Stimulated activated CD4-positive, alpha-beta T cell treated with anti-CD3 and anti-CD28 coated beads, Interleukin-12 subunit alpha, Interleukin-12 subunit beta, amount 100 ng/mL, for 48 hours (primary cell): ENCODE measurements at places on chromosomes 3 and 15.

DNA sequence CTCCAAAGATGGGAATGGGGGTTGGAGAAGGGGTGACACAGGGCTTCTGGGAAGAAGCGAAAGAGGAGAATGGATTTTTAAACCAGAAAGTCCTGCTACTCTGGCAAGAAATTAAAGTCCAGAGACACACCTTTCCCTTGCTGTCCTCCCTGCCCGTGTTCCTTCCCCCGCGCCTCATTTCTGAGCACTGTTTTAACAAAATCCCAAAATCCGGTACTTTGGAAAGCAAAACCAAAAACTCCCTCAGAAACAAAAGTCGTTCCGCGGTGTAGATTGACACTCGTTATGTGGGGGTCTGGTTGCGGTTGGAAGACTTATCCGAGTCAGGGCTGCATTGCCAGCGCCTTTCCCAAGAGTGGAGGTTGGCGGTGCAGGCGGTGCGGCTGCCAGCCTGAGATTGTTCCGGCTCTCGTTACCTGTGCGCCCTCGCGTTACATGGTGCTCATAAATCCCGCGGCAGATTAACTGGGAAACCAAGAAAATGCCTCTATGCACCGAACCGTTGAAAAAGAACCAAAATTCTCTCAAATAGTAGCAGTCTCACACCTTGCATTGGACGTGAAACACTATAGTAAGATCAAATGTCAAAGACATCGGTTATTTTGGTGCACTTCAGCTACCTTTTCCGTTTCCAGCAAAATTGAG, 217.7 kb downstream of the MEIS2 start:
- no peak for DNase-seq

DNA sequence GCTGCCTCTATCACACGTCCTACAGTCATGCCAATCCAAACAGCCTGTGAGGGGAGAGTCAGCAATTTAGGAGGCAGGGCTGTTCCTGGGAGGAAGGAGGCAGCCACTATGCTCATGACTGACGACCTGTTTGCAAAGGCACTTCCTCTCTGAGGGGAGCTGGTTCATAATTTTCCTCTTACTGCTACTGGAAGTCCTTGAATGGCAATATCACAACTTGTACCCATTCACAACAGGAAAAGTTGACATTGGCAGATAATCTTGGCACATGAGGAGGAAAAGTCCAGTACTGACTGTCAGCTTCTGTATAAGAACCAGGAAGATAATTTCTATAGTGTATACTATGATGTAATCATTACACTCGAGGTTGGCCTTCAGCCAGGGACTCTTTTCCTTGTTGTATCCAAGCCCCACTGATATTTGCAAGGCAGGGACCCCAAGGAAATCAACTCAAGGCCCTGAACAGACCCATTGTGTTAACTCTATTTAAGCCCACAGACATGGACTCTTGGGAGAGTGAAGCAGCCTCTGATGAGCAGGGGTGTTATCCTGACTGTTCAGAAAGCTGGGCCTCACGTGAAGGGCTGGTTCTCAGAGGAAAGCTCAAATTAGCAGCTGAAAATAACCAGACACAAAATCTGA, 267.3 kb upstream of the ADAMTS9 start:
- DNase-seq = no peak

GRCh38 chr15:30953731-30954378, 37.6 kb downstream of the MTMR10 start:
- peak; percentile 3 for DNase-seq

DNA sequence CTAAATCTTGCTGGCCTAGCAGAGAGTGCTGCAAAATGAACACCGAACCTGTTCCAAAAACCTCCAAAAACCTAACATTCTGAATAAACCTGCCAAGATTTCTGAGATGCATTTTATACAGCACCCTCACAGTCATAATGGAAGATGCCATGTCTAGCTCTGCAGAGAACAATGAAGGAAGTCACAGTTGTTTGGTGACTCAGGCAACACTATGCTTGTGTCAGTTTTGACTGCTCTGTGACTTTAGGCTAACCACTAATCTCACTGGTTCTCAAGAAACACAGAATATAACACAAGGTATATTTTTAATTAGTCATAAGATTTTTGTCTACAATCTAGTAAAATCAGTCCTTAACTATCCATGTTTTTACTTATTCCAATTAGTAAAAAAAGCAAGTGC, 606.6 kb downstream of the TBL1XR1 start:
- no peak for DNase-seq

DNA sequence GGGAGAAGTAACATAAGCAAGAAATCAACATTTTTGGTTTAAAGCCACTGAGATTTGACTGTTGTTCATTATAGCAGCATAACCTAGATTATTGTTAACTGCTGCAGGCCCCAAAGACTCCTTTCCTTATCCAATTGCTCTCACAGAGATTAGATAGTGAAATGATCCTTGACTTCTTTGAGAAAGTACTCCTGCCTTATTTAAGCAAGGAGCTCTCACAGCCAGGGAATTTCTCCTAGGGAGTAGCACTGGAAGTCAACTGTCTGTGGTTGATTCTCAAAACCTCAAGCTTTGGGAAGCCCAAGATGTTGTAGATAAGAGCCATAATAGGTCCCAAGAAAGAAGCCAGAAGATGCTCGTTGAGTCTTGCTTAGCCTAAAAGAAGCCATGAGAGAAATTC, 151.8 kb upstream of the TSC22D2 start:
- no peak for DNase-seq

DNA sequence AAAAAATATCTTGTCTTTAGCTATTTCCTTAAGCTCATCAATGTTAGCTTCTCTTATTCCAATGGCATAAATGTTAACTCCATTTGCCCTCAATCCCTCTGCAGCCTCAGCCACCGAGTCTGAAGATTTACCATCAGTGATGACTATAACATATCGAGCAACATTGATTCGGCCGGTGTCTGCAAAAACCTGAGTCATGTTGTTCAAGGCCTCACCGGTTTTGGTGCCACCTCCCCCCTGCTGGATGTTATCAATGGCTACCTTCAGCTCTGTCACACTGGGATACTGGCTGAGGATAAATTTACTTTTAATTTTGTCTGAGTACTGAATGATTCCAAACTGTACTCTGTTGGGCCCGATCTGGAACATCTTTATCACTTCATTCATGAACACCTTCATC, 41.0 kb upstream of the CAPN7 start:
- no peak for DNase-seq

DNA sequence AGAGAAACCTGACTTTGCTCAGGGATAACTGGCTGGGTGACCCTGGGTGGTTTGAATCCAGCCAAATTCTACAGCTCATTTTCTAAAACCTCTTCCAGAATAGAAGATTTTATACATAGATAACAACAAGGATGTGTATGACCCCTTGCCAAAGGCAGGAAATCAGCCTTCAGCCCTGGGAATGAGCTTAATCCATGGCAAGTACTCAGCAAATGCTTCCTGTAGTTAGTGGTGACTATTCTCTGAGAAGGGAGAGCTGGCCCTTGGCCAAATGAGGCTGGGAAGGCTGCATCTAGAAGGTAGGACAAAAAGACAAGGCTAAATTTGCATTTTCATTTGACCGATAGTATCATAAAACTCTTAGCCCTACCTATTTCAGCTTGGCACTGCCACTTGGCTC, 4.6 kb upstream of the HACD3 start:
- DNase-seq = no peak

DNA sequence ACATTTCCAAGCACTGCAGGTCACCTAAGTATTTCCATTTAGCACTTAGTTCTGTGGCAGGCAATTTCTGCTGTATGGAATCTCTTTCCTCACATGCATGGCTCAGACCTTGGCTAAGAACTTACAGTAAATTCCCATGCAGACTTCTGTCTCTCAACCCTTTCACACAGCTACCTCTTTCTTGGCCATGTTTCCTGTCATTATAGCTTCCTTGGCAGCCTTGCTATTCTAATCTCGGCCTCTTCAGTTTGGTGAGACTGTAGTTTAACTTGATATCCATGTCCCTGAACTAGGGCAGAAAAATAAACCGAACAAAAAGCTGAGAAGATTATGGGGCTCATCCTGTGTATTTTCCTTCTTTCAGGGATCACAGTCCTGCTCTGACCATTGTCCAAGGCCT, 96.0 kb downstream of the SPATA16 start:
- DNase-seq = no peak

DNA sequence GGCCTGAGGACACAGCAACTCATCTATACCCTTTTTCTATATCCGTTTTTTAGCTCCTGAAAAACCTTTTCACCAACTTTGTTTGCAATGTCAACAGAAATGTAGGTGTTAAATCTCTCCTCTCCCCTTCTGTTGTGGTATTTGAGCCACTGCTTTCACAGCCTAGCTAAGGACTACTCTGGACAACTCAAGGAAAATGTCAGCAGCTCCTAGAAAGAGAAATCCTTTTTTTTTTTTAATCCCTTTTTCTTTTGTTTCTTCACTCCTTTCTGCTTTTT, 176.6 kb downstream of the KLHL25 start:
- DNase-seq = no peak

DNA sequence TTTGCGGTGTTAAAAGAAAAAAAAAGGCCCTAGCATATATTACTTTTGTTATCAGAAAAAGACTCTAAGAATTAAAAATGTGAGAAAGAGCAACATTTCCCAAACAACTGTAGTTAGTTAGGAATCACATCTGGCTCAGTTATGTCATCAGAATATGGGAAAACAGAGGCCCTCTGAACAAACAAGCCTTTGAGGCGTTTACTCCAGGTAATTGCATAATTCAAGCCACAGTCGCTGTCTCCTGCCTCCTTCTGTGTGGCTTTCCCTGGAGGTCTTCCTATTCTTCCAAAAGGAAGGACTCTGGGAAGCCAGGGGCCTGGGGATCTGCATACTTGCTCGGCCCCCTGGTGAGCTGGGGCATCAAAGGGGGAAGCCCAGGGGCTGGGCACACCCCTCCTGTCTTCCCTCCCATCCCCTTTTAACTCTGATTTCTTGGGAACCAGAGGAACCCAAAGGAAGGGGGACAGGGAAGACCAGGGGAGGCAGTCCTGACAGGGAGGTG, 3.7 kb upstream of the FAM107A start:
- no peak for DNase-seq

- no peak for DNase-seq
These were observed 232.5 kb upstream of the ST8SIA2 start for GRCh38 chr15:92161039-92161670.

- no peak for DNase-seq
These were observed 208.3 kb upstream of the SLITRK3 start for GRCh38 chr3:165404357-165405027.

DNA sequence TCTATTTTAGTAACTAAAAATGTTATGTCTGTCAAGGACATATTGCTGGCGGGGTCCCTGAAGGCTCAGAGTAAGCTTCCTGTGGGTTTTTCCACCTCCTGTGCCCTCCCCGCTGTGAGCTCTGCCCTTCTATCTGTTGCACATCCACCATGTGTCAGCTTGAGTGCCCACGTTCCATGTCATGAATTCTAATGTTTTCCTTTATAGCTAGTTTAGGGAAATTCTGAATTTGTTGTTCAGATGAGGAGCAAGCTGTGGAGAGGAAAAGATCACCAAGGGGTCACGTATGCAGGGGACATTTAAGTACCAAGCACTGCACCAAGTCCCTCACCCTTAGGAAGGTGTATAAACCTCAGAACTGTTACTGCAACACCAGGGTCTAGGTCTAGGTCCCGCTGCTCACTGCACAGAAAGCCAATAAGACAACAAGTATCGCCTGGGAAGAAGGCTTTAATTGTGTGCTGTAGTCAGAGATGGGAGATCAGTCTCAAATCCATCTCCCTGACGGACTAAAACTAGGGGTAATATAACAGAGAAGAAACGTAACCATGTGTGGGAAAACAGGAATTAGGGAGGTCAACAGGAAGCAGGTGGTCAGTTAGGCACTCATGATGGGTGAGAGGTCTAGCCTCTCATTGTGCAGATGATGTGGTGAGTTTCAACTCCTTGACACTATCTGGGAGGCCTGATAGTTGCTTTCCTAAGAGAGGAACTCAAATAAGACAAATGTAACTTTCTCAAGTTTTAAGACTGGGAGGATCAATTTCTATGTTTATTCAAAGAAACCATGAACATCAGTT, 9.7 kb downstream of the GP9 start:
- no peak for DNase-seq

DNA sequence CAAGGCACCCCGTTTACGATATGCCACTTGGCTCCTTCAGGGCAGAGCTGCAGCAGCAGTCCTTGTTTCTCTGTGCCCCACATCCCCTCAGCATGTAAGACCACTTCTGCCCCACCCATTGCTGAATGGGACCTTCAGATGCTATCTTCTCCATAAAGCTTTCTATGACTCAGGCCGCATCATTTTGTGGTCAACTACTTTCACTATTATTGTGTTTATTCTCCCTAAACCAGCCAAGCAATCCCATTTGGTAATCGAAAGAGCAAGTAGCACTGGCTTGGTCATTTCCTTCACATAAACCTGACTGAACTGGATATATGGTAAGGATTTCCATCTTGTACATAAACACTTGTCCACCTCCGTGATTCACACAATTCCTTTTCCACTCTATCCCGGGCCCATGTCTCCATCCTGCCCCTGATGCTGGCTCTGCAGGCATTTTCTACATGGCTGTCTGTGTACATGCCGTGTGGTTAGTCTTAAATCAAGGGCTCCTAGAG, 25.7 kb downstream of the LIPC start:
- no peak for DNase-seq

GRCh38 chr3:169539856-169540255, 123.7 kb downstream of the MECOM start:
- DNase-seq = no peak

GRCh38 chr3:16084887-16085286, 89.6 kb upstream of the GALNT15 start:
- DNase-seq = no peak

DNA sequence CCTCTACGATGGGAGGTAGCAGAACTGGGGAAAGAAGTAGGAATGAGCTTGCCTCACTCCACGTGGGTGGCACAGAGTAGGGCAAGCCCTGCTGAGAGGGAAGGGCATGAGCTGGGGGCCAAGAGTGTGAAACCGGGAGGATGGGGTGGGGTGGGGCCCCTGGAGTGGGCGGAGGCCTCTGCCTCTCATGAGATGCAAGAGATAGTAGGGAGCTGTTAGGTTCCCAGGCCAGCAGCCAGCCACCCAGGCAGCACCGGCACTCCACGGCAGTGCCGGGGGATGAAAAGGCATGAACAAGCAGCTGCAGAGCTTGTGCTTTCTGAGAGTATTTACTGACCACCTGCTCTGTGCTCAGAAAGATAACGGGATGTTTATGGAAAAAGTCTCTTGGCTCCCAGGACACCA, 24.4 kb upstream of the PLA2G4E start:
- no peak for DNase-seq

DNA sequence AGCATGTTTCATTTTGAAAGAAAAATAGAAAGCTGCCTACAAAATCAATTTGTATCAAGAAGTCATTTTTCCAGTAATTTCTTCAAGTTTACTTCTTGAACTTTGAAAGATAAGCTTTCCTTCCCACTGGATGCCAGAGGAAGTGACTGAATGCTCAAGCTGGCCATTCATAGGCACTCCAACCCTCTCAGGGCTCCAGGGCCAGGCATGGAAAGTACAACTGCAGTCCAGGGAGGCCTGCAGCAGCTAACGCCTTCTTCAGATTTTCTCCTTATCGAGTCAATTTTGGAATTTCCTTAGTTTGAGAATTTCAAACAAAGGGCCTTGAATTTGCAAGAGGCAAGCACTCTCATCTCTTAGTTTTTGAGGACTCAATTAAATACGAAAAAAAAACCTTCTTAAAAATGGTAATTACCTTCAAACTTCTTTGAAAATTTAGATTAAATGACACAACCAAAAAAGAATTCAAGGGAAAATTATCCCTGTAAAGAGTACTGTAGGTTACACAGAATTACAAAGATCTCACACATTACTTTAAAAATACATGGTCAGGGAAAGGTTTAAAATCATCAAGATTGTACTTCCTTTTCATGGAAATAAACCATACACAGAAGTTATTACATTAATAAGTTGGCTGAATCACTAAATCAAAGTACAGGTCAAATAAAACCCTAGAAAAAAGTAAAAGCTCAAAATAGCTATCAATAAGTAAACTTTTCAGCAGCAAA, 2.5 kb downstream of the UBP1 start:
- no peak for DNase-seq

GRCh38 chr3:54307566-54308180, 185.3 kb downstream of the CACNA2D3 start:
- DNase-seq = no peak
